CD4-positive, alpha-beta T cell treated with Interferon alpha-2 for 1 hour (primary cell): ENCODE measurements at places on chromosomes 12 and 14.

DNA sequence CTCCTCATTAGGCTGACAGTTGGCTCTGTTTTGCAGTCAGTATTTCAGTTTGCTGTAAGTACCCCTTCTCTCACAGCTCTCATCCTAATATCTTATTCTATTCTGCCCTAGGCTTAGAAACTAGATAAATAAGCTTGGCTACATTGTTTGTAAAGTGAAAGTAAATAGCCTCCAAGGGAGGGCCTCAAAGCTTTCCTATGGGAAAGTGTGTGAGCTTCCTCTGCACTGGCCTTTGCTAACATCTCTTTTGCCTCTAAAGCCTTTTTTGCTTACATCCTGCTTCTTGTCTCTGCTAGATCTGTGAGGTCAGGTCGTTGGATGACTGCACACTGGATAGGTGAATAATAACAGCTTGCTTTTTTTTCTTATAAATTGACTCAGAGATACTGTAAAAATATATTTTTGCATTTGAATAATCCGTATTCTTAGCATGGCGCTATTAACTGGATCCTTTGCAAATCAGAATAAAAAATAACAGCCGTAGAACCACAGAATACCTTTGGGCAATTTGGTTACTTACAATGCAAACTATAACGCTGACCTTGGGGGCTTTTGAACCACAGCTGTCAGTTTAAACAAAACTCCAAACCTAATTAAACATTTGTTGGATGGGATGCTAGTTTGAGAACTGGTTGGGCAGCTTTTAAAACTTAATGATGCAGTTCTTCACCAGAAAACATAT is 55.1 kb downstream of the TTC6 start:
- no peak for DNase-seq

DNA sequence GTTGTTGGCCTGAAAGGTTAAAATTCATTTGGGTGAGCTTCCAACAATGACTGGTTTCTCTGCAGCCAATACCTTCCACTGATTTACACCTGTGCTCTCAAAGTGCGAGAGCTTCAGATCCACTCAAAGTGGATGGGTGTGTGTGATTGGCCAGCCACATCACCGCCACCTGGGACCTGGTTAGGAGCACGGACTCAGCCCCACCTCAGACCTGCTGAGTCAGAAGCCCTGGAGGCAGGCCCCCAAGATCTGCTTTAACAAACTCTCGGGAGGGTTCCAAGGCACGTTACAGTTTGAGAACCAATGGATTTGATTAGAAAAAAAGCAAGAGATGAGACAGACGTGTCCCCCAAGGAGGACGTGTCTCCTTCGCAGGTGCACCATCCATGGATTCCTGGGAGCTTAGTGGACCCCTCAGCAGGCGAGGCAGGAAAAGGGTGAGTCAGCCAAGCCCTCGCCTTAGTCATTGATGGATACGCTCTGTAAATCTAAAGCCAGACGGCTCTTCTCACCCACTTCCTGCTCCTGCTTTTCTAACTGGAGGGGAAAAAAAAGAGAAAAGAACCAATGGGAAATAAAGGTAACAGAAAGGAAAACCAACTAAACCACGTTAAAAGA is 24.5 kb downstream of the FZD10 start:
- DNase-seq, result no peak

DNA sequence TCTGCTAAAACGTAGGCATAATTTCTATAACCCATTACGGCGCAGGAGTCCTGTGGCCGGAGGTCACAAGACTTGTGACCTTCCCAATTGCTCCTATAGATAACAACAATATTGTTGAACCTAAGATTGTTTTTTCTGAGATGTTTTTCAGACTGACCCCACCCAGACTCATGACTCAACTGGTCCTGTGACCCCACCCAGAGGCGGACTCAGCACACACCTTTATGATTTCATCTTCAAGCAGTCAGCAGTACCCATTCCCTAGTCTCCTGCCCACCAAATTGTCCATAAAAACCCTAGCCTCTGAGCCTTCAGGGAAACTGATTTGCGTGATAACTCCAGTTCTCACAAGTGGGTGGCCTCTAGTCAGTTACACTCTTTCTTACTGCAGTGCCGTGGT is 5.9 kb upstream of the PPP4R3A start:
- no peak for DNase-seq

GRCh38 chr14:94398182-94398479 is 9.7 kb upstream of the SERPINA1 start:
- DNase-seq, result no peak

- DNase-seq, result no peak
Measured at GRCh38 chr14:60204104-60204842, 39.1 kb upstream of the DHRS7 start.
